GM19239 (cell line): ENCODE measurements at places on chromosomes 6 and 20.
A peak's percentile ranks its signal among the peaks of the same experiment; 100 is the strongest.

GRCh38 chr6:75794954-75795739 is 46.1 kb downstream of the MYO6 start:
- no peak for DNase-seq

- DNase-seq, result no peak
Observed at GRCh38 chr6:112216662-112217551, 37.5 kb downstream of the LAMA4 start.

DNA sequence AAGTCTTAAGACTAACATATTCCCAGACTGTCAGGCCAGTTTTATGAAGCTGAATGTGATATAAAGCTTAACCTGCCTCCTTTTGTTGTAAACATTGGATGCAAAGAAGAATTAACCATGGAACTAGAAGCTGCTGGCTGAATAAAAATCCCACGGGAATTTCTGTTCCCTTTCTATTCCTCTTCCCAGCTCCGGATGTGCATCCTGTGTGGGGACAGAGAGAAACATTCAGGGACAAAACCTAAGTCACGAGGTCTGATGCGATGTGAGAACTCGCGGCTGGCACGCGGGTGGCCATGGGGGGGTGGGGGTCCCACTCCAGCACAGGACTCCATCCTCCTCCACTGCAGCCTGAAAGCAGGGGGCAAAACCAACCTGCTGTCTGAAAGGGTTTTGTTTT is 32.2 kb downstream of the RAMACL start:
- no peak for DNase-seq

- DNase-seq, result no peak
Observed at GRCh38 chr6:92566632-92567031, 852.7 kb downstream of the EPHA7 start.

GRCh38 chr6:134363323-134364039 is 45.6 kb upstream of the SGK1 start:
- no peak for DNase-seq

- no peak for DNase-seq
Observed at GRCh38 chr6:140494321-140495108, 1120.1 kb upstream of the CITED2 start.

GRCh38 chr6:107657373-107657754 is 166.7 kb downstream of the SCML4 start:
- no peak for DNase-seq

DNA sequence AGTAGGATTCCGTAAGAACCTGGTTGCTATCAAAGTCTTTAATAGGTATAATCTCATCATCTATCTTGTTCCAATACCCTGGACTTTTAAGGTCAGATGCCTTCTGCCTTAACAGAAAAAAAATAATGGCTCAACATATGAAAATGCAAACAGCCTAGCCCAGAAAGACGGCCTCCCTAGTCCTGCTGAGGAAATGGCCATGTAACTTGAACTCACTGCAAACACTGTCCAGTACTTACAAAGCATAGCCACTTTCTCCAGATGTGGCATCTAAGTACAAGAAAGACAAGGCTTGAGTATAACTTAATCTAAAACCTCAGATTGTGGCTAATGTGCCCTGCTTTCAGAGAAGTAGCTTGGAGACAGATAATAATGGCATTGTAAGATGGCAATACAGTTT is 26.5 kb downstream of the FASTKD5 start:
- DNase-seq, result no peak

DNA sequence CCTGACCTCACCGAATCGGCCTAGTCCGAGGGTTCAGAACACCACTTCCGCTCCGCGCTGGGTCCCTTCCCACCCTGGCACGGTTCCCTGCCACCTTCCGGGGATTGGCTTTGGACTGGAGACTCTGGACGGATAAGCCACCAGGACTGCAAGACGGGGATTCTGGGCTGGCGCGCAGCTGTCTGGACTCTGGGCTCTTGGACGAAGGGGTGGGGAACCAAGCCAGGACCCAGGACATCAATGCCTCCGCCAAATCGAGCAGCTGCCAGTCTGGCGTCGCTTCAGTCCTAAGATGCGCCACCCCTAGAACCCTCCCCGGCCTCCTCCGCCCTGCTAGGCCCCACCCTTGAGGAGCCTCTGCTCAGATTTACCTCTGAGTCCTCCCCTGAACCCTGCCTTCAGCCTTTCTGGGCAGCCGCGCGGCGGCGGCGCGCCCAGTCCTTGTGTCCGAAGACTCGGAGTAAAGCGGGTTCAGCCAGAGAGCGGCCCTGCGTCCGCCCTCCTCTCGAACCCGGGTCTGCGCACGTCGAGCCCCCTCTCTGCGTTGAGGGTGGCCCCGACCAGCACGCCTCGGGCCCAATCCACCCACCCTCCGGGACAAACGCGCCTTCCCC is 1.2 kb downstream of the KCNK17 start:
- DNase-seq, result no peak

DNA sequence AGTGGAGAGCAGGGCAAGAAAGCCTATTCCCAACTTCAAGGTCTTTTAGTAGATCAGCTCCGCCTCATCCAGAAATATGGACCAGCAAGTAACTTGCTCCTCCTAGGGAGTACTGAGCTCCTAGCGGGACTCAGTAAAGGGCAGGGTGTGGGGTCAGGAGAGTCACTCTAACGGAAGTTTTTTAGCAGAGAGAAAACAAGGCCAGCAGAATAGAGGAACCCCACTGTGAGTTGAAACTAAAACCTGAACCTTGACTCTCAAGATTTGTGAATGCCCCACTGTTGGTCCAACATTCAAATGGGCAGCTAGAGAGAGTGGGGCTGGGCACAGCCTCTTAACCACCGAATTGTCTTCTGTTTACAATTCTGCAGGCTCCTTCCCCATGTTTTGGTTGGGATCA is 244.8 kb downstream of the FARS2 start:
- DNase-seq, result peak; percentile 17

DNA sequence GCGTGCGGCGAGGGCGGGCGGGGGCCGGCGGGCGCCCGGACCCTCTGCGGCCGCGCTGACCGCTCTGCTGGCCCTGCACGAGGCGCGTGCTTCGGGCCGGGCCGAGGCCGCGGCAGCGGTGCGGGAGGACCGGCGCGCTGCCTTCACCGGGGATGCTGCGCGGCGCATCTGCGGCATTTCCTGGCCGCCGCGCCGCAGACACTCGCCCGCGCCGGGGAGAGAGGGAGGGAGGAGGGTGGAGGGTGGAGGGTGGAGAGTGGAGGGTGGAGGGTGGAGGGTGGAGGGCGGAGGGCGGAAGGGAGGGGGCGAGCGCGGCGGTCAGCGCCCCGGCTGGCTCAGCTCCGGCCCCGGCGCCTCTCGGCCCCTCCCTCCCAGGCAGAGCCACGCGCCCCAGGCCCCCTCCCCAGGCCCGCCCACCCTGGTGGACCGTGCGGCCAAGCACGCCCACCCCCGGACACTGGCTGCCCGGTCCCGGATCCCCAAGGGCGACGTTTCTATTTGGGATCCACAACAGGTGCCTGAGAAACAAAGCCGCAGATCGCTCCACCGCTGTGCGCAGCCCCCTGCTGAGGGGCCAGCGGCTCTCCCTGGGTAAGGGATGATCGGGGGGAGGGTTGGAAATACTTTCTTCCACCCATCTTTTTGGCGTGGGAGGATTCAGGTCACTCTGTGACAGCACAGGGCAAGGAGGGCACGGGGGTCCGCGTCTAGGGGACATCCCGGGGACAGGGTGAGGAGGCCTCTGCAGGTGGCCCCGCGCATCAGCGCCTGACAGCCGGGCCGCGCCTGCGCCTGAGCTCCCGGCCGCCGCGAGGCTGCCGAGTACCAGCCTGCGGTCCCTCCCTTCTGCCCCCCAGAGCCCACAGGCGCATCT is 111.2 kb upstream of the BEND6 start:
- peak; percentile 71 for DNase-seq

- no peak for DNase-seq
Observed at GRCh38 chr6:14711056-14711703, 534.7 kb upstream of the JARID2 start.

- DNase-seq, result no peak
Observed at GRCh38 chr6:20708367-20709124, 174.3 kb downstream of the CDKAL1 start.

DNA sequence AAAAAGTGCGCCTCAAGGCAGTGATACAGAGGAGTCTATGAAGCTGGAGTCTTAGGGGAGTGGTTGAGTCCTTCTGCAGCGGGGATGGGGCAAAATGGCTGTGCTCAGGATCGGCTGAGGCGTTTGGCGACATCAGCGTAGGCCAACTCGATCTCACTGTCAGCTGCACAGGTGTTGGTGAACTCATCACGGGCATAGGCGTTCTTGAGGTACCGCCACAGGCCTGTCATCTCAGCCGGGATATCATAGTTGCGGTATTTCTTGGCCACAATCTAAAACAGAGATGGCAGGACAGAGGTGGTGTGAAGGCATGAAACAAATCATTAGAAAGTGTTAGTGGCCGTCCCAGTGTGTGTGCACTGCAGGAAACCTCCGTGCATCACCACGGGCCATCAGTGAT is 112.7 kb downstream of the CLIC5 start:
- DNase-seq, result no peak

DNA sequence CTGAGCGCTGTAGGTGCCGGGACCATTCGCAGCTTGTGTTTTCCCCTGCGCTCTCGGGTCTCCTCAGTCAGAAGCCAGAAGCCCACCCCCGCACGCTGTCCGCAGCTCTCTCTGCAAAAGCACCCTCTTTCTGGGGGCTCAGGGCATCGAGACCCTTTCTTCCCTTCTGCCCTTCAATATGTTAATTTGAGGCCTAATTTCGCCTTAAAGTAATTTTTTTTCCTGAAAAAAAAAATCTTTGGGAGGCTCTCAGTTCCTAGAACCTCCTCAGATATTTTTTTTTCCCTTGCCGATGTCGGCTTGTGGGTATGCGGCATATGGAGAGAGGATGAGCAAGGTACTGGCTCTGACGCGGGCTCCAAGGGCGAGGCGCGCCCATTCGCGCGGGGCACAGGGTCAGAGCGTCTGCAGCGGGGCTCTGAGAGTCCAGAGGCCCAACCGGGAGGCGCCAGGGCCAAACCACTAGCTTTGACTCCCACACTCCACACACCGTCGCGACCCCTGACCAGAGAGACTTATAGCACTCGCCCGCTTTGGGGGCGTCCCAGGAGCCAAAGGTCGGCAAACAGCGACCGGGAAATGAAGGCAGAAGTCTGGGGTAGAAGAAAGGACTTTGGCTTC is 893 bp downstream of the PRDM13 start:
- no peak for DNase-seq

DNA sequence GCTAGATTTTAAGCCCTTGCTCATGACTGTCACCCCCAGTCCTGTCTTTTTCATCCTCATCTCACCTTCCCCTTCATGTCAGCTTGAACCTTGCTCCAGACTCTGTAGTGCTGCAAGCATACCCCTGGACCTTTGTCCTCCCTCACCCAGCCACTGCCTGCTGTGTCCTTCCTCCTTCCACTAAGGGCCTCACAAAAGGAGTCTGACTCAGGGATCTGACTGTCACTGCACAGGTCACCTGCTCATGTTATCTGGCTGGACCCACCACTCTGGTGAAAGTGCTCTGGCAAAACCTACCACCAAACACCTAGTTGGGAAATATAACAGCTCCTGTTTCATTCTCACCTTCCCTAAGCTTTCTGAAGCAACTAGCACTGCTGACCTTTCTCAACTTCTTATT is 151.4 kb downstream of the INSM1 start:
- DNase-seq, result no peak

DNA sequence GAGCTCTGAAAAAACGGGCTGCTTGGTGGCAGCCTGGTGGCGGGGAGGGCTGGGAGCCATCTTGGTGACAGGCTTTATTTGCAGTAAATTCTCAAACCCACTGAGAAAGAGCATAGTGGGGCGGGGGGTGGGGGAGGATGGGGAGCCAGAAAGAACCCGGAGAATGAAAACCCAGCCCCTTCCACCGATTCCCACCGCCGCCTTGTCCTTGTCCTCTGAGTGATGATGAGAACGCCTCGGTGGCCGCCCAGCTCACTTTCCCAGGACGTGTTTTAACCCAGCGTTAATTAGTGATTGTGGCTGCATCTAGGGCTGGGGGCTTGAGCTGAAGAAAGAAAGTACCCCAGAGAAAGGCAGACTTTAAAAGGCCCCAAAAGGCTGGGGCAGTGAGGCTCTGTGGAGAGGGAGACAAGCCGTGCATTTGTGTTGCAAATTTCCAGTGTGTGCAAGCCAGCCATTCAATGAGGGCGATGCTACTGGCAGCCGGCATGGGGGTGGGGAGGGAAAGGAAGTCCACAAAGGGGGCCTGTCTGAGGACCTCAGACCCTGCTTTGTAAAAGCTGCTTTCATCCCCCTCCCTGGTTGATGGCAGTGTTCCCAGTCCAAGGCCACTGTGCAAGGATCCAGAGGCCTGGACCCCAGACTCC is 6.2 kb upstream of the GHRH start:
- DNase-seq, result no peak

DNA sequence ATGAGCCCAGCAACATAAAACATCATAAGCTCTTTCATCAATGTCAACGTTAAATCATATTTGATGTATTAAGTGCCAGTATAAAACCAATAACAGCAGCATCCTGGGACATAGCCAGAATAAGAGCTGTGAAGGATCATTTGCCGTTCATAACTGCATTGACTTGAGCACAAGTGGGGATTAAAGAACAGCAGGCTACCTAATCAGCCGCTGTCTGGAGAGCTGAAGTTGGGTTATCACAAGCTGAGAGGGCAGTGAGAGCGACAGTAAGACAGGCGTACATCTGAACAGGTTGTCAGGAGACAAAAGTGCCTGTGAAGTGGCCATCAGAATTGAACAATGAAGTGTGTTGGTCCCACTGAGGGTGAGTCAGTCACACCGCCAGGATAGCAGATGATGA is 269.6 kb downstream of the GRIK2 start:
- no peak for DNase-seq

DNA sequence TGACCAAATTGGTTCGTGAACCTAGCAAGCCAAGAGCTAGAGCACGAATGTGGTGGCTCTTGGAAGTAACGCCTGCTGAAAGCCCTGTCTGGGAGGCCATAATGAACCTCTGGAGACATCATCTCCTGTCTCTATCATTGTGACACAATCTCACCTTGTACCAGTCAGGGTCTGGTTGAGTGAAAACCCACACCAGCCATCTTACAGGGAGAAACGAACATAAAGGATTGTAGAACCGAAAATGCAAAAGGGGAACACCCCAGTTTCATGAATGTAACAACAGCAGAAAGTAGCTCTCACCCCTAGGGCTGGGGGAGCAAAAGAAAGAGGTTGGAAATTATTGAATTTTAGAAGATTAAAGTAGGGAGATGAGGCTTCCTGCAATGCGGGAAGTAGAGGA is 50.9 kb upstream of the TAB2 start:
- DNase-seq, result peak; percentile 21

- DNase-seq, result no peak
Observed at GRCh38 chr6:31083742-31084354, 28.5 kb downstream of the C6orf15 start.

DNA sequence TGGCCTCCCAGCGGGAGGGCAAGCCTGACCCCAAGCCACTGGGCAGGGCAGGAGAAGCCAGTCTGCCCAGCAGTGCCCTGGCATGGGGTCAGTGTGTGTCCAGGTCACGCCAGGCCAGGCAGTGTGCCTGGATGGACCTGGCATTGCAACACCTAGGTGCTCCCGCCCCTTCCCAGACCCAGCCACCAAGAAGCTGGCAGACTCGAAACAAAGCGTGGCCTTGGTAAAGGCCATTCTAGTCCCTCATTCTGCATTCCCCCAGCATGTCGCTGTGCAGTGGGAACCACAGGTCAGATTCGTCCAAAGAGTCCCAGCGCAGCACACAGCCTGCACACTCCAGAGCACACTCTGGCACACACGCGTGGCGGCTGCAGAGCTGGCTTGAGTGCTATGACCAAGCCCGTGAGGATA is 19.3 kb upstream of the APMAP start:
- no peak for DNase-seq
